ENCODE measurements at places on chromosomes 11 and 22. TPM values are rescaled to one million over a fixed set of nuclear protein-coding genes. Genes with fewer than 3 reads are reported as not detected.
A peak's percentile ranks its signal among the peaks of the same experiment; 100 is the strongest.

- DNase-seq = peak; percentile 62
Observed at GRCh38 chr11:2186669-2187279, 15.2 kb upstream of the TH start.

DNA sequence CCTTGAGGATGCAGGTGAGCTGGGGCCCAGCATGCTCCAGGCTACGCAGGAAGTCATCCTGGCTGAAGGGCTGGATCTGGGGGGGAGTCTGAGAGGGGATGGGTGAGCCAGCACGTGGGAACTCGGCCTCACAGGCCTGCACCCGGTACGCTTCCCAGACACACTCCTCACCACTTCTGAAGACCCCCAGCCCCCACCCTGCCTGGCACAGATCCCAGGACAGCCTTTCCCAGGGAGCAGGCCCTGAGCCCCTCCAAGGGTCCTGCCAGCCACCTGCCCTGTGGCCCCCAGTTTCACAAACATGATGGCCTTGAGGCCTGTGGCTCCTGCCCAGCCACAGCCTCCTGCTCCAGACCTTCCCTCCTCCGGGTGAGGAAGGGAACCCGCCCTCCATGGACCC, 5.6 kb upstream of the PLXNB2 start:
- DNase-seq = no peak

- no peak for DNase-seq
Observed at GRCh38 chr11:80432057-80432456, 991.2 kb upstream of the TENM4 start.

DNA sequence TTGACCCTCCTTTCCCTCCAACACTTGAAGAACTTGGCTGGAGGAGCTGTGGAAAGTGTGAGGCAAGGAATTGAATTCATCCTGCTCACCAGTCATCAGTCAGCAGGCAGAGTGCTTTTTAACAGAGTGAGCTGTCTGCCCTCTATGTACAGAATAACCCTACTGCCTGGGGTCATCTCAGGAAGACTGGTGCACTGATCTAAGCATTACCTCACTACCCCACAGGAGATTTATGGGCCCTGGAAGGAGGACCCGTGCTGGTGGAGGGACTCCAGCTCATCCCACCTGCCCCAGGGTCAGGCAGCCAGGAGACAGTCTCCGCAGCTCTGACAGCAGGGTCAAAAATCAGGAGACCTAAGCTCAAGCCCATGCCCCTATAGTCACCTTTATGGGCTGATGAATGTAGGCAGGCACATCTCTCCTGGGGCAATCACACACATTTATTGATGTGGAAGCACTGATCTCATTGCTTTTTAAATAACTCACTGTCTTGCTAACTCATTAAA, 270.8 kb upstream of the SESN3 start:
- DNase-seq = no peak

DNA sequence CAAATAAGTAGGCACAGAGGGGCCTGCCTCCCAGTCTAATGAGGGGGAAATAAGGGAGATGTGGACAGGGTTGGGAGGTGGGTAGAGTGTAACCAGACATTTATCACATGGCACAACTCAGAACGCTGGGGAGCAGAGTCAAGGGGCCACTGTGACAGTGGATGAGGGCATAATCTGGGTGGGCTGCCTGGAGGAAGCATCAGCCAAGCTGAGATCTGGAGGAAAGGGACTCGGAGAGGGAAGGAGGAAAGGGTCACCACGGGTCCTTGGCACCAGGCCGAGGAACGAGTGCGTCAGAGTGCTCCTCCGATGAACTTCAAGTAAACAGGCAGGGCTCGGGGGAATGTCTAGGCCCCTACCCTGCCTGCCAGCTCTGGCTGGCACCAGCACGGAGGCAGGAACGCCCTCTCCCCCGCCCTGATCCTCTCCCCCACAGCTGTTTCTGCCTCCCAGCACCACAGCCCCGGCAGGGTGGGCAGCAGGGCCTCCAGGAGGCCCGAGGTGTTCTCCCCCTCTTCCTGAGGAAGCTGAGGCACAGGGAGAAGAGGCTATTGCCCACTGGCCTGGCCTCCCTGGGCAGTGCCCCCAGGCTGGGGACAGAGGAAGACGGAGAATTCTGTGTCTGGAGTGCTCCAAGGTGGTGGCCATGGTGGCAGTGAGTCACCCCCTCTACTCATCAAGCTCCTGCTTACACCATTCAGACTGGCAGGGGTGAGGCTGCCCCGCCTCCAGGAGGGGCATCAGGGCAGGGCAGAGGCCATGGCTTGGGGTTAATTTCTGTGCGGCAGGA, 4.2 kb downstream of the ALDH3B1 start:
- DNase-seq = no peak

DNA sequence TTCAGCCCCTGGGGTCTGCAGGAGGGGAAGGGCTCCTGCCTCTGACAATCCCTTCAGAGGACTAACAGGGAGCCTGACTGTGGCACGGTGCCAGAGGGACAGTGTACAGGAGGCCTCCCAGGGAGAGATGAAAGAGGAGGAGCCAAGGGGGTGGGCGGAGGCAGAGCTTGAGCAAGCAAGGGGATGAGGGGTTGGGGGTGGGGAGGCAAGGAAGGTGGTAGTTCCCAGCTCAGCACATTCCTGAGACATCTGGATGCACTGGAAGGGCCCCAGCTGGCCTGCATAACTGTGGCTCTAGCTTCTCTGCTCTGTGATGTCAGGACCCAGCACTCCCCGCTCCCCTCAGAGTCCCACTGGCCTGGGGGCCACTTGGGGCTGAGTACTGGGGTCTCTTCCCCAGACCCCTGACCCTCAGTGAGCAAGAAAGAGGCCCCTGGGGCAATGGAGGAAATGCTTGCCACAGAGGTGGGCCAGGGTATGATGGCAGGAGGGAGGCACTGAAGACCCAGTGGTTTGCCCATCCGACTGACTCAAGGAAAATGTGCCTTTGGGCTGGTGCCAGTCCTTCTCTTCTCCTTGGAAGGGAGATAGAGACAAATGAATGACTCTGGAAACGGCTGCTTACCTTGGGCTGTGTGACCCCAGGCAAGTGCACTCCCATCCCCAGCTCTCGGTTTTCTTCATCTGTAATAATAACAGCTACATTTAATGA, 13.3 kb downstream of the CREB3L1 start:
- no peak for DNase-seq

DNA sequence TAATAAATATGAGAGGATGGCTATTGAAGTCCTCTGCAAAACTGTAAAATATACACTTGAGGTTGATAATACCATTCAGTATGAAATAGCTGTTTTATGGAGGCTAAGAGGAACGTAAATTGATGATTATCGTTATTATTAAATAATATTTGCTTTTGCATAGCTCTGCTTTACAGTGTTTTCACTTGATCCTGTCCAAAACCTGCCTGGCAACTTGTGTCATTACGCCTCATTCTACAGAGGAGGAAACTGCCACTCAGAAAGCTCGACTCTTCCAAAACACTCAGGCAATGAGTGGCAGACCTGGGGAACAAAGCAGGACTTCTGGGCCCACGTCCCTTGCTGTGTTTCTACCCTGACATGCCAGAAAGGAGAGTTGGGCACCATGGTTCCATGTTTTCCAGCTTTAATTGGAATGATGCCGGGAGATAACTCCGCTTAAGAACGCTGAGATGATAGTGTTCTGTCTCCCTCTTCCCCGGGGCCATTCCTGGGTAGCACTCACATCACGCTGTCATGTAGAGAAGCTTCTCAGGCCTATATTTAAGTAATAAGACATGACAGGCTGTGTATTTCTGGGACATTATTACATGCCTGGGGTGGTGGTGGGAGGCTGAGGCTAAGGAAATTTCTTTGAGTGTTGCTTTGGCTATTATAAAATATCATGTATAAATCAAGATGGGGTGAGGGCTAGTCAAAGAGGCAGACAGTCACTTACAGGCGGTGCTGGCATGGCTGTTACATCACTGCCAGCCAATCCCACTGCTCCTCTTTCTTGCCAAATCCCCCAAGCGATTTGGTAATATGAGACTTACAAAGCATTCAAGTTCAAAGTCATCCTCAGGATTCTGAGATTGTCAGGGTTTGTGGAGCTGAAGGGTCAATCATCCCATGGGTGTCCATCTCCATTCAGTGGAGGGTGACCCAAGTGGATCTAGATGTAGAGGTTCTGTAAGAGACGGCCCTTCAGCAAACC, 501.7 kb downstream of the INSC start:
- DNase-seq = no peak

DNA sequence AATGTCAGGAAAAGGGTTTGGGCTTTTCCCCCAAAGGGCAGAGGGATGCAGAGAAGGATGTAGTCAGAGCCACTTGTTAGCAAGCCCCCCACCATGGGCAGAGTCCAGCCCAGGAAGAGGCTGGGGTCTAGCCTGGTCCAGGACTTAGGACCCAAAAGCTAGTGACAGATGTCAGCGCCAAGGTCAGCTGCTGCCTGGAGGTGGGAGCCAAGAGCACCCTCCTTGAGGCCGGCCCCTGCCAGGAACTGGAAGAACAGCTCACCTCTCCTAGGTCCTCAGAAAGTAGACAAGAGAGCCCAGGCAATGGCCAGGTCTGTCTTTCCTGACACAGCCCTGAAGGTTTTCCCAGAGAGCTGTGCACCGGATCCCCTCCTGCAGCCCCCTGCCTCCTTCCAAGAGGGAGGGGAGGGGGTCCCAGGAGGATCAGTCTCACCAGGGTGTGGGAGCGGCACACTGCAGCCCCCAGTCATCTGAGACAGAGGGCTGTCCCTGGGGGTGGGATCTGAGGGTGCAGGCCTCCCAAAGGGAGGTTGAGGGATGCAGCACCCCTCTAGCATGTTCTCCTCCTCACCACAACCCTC, 14.6 kb upstream of the ARHGEF17 start:
- no peak for DNase-seq

DNA sequence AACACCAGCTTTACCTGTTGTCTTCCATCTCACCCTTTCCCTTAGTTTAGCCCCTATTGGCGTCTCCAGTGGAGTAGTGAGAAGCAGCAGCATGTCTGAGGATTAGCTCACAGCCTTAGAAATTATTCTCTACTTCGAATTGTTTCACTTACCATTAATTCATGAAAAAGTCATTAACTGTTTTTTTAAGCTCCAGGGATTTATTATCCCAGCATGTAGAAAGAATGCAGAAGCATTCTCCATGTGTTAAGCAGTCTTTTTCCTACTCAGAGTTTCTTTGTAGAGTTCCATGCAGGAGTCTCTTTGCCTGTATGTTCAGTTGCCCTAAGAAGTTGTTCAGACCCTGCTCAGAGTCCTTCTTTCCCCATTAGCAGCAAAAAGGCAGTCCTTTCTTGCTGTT, 137.9 kb upstream of the RASSF10 start:
- DNase-seq = no peak

GRCh38 chr22:38187413-38188212, 6.0 kb upstream of the PLA2G6 start:
- DNase-seq = no peak

DNA sequence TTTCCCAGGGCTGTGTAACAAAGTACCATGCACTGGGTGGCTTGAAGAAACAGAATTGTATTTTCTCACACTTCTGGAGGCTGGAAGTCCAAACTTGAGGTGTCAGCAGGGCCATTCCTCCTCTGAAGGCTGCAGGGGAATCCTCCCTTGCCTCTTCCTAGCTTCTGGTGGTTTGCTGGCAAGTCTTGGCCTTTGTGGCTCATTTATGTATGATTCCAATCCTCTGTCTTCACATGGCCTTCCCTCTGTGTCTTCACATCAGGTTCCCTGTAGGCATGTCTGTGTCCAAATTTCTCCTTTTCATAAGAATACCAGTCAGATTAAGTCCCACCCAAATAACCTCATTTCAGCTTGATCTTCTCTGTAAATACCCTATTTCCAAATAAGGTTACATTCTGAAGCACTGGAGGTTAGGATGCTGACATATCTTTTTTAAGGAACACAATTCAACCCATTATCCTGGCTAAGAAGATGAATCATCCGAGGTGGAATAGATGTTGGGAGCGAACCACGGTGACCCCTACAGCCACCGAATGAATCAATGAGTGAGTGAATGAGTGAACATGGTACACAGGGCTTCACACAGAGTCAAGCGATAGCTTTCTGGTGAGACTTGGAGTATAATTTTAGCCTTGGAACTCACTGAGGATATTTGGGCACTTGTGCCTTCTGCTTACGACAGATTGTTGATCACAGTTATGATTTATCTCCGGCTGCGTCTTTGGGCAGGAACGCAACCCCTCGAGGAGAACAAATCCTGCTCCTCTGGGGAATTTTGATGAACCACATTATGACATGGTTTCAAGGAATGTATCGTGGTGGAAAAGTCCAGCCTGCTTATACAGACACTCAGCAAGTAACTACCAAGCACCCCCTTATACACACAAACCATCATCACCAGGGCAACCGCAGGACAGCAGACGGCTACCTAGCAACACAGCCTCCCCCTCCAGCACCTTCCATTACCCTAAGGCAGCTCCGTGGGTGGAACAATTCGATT, 34.3 kb upstream of the MICAL2 start:
- no peak for DNase-seq

- DNase-seq = no peak
Observed at GRCh38 chr11:116661056-116661455, 111.7 kb downstream of the BUD13 start.

DNA sequence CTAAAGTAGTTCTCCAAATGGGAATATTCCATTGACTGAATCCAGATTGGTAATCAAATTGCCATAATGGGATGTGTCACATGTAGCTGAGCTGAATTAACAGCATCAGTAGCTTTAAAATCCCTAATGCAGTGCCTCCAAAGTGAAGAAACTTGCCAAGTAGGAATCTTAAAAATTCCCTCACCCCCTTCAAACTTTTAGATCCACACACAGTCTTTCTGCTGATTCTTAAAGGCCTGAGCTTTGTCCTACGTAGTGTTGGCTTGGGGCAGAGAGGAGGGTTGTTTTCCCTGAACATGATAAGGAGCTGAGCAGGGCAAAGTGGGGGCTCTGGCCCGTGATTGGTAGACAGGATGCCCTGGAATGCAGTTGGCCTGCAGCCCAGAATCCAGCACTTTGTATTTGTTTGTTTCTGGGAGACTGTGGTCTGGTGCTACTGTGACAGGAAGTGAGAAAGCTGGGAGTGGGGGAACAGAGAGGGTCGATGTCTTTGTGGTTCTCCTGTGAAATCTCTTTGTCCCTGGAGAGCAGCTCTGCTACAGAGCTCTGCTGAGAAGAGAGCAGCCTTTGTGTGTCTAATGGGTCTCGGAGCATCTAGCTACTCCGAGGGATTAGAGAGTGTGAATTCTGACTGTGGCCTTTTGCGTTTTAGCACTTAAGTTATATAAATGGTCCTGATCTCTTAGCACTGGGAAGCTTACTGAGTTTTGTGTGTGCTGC, 16.9 kb downstream of the CTNND1 start:
- DNase-seq = no peak

The OR51I2 gene
- total RNA-seq = not detected

The OR6T1 gene
- total RNA-seq = not detected

The FUT4 gene
- total RNA-seq = 7.6 TPM

DNA sequence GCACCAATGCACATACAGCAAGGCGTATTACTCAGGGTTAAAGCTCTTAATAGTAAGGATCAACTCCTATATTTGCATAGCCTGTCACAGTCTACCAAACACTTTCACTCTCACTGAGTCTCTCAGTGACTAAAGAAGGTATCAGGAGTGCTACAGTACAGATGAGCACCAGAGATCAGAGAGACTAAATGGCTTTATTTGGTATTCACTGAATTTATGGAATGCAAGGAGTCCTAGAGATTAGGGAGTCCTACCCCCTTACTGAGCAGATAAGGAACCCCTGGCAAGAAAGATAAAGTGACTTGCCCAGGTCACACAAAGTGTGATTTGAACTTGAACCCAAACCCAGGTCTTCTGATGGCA, 396.4 kb upstream of the CCDC90B start:
- no peak for DNase-seq

The KIF18A gene
- 10.8 TPM for total RNA-seq

The PARVG gene
- total RNA-seq = 57.4 TPM

The JOSD1 gene
- 86.0 TPM for total RNA-seq

The MOGAT2 gene
- not detected for total RNA-seq

The FAM181B gene
- not detected for total RNA-seq

GRCh38 chr11:122020902-122021301, 95.1 kb downstream of the BLID start:
- no peak for DNase-seq

All from CD8-positive, alpha-beta memory T cell (primary cell).